ENCODE measurements at places on chromosomes 1 and 21.

- DNase-seq = no peak
Observed at GRCh38 chr1:14531519-14531918, 67.0 kb upstream of the KAZN start.

- no peak for DNase-seq
Observed at GRCh38 chr1:198929961-198930599, 291.2 kb downstream of the PTPRC start.

- no peak for DNase-seq
Observed at GRCh38 chr1:25641931-25642573, 25.5 kb downstream of the MAN1C1 start.

DNA sequence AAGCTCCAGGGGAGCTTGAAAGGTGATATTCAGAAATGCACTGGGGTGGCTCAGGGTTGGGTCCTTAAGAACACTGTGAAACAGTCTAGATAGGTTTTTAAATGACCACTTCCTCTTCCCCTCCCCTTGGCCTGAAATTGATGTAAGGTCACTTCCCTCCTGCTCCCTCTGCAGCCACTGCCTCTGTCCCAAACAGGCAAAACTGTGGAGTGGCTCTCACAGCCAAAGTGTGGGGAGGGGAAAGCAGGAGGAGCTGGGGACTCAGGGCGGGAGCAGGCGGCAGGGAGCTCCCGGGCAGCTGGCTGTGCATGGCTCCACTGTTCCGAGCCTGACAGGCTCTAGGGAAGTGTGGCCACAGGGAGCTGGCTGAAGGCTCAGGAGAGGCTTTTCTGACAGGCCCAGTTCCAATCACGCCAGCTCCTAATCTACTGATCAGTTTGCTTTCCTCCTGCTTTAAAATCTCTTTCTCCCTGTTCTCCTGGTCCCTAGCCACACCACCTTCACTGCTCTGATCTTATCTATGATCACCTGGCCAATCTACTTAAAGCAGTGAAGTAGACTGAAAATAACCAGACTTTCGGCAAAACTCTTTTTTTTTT is 5.1 kb upstream of the CSRP1 start:
- no peak for DNase-seq

GRCh38 chr1:232176222-232176621 is 453.7 kb downstream of the SIPA1L2 start:
- DNase-seq = no peak

All from central memory CD8-positive, alpha-beta T cell (primary cell).